ENCODE measurements at places on chromosomes 13 and 19.

DNA sequence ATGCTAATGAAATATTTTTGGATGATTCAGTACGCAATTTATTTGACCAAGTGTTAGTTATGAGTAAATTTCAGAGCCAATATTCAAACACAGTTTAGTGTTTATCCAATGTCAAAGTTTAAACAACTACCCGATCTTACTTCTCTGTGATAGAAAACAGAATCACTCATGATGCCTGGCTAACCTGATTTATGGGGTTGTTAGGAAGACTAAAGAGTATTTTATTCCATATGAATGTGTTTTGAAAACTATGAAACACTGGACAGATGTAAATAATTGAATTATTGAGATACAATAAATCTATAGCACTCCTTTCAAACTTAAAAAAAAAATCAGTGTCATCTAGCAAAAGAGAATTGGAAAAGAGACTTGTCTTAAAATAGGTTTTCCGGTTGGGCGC, 1181.8 kb downstream of the EFNB2 start:
- no peak for DNase-seq

- peak; percentile 24 for DNase-seq
These were observed 184.8 kb downstream of the TEX29 start for GRCh38 chr13:111505175-111505777.

DNA sequence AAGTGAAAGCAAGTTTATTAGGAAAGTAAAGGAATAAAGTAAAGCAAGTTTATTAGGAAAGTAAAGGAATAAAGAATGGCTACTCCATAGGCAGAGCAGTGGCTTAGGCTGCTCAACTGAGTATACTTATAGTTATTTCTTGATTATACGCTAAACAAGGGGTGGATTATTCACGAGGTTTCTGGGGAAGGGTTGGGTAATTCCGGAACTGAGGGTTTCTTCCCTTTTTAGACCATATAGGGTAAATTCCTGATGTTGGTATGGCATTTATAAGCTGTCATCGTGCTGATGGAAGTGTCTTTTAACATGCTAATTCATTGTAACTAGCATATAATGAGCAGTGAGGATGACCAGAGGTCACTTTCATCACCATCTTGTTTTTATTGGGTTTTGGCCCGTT, 194.3 kb downstream of the DLEU7 start:
- DNase-seq, result no peak

DNA sequence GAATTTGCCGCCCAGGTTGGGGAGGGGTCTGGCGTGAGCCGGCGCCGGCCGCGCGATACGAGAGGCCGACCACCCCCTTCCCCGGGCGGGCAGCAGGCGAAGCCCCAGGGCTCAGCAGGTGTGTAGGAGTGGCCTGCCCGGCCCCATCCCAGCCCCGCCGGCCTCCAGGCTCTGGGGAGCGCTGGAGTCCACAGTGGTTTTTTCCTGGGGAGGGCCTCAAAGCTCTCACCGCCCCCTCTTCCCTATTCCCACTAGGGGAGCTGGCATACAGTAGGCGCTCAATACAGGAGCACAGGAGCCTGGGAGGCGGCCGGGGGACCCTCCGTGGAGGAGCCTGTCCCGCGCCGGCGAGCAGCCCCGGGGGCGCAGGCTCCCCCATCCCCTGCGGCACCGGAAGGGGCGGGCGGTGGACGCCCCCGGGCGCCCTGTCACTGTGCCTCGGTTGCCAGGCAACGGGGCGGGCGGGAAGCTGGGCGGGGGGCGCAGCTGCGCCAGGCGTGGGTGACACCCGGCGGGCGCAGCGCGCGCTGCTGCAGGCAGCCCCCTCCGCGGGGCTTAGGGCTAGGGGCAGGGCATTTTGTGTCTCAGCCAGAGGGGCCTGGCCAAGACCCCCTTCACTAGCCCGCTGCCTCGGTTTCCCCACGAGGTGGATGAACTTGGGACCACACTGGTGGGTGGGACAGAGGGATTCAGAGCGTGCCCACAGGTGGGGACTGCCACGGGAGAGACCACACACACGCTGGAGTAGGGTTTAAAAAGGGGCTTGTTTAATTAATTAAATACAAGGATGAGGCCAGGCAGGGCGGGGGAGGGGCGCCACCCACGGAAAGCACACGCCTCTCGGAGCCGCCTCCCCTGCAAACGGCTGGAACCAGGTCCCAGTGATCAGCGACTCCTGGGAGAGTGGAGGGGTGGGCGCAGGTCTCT, 3.6 kb upstream of the REXO1 start:
- no peak for DNase-seq

- DNase-seq, result no peak
These were observed 12.9 kb downstream of the PIP5K1C start for GRCh38 chr19:3687393-3687773.

- DNase-seq, result no peak
These were observed at the start of gene RHPN2 for GRCh38 chr19:33064792-33065550. Gene RHPN2, minus strand, starts transcription at chr19:33064888. Its CDS starts 36 bp downstream, at chr19:33064852.

DNA sequence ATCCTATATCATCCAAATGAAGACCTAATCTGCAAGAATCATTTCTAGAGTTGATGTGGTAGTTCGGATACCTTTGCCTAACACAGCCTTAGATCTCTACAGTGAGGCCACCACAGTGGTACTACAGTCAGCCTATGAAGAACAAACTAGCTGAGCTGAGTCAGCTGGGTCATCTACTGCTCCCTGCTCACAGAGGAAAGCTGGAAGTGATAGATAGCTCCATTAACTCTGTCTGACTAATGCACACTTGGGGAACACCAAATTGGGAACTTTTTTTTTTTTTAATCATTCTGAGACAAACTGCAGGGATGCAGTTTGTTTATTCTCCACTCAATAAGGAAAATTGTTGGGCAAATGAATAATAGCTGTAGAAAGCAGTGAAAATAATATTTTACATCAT, 1160.6 kb downstream of the PCDH9 start:
- DNase-seq, result no peak

DNA sequence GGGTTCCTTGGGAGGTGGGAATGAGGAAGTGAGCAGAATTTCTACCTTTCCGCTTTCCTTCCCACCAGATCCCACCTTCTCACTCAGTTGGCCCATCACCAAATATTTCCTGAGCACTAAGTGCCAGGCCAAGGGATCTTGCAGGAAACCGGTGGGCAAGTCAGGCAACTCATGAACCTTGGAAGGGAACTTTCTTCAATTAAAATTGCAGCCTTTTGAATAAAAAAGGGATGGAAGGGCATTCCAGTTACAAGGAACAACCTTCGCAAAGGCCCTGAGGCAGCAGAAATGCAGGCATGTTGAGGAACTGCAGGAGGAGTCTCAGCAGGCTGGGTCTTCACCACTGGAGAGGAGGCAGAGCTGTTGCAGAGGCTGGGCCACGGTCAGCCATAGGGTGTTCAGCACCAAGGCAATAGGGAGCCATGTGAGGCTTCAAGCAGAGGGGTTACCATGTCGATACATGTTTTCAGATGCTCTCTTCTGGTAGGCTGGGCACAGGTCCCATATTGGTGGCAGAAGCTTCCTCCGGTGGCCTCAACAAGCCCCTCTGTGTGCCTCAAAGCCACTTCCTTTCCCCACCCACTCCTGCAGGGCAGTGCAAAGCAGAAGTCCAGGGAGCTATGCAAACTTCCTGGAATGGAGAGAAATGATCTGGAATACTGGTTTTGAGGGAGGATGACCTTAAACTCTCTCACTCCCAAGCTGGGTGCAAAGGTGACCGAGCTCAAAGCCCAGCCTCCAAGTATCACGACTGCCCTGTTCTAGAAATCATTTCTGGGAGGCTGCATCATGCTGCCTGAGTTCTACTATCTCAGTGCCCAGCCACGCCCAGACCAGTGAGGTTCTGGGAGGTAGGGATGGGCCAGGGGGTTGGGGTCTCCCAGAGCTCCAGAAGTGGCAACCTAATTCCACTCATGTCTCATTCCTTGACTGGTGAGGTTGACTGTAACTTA, at the start of gene FUT6:
Gene FUT6 (minus strand): TSS at position 638 of the 953 bp plus-strand sequence. CDS start 7,135 bp downstream, outside the sequence.
- DNase-seq, result no peak

GRCh38 chr19:17719730-17720400, 585 bp downstream of the MAP1S start:
- DNase-seq, result no peak

- DNase-seq, result peak; percentile 17
These were observed 1072.4 kb downstream of the EFNB2 start for GRCh38 chr13:105463011-105463501.

GRCh38 chr19:39212375-39212742, 8.3 kb upstream of the SYCN start:
- DNase-seq, result no peak

DNA sequence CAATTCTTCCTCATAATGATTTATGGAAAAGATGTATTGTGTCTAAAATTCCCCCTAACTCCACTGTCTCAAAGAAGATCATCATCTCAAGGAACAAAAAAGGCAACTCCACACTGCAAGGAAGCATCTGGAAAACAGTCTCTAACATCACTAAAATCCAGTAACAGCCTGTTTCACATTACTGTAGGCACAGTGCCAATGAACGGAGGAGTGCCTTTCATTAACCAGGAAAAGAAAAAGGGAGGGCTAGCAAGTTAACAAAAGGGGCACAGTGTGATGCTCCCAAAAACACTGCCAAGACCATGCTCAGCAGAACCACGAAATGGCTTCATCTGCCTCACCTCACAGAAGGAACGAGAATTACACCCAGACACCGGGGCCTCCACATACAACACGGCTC, 8.5 kb downstream of the TMTC4 start:
- DNase-seq, result peak; percentile 86

GRCh38 chr13:77696006-77696878, 1.2 kb upstream of the SLAIN1 start:
- DNase-seq, result peak; percentile 92

All from spinal cord (tissue), 10 donors.